Neural crest cell (in vitro differentiated cells): ENCODE measurements at places on chromosomes 7 and 10.

GRCh38 chr10:89428877-89429276 is 14.5 kb downstream of the IFIT5 start:
- DNase-seq: no peak

DNA sequence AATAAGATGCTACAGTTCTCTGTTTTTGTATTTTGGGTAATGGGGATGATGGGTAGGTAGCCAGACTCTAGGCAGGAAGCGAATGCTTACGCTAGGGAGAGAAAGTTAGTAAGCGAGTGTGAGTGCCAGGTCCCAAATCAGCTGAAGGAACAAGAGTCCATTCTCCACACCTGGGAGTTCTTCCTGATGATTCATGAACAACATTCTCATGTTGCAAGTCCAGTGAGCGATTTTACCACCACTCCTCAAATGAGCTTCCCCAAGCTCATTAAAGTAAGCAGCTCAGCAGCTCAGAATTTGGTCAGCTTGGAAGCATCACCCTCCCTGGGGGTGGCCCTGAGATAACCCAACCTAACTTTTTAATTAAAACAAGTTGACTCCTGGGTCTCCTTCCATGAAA is 27.3 kb downstream of the SH3PXD2A start:
- DNase-seq: no peak

GRCh38 chr7:44217852-44218402 is 17.1 kb downstream of the YKT6 start:
- no peak for DNase-seq

DNA sequence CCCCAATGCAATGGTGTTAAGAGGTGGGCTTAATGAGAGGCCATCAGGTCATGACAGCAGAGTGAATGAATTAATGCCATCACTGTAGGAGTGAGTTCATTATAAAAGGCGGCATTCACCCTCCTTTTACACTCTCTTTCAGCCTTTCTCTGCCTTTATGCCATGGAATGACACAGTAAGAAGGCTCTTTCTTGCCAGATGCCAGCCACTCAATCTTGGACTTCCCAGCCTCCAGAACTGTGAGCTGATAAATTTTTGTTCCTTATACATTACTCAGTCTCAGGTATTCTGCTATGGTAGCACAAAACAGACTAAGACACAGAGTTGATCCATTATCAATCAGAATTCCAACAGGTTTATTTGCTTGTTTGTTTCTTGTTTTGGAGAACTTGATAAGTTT is 3.2 kb downstream of the TCAF1 start:
- DNase-seq: no peak

- DNase-seq: no peak
These were observed 145.8 kb downstream of the NSUN6 start for GRCh38 chr10:18505456-18506118.

DNA sequence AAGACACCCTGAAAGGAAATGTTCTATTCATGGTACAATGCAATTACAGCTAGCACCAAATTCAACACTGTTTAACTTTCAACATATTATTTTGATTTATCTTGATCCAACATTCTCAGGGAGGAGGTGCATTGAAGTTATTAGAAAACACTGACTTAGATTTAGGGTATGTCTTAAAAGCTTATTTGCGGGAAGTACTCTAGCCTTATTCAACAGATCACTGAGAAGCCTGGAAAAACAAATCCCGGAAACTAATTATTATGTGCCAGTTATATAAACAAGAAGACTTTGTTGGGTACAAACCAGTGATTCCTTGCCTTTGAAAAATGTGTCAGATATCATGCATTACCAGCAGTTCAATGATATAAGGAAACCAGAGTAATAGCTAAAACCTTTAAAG is 160.1 kb downstream of the CFTR start:
- DNase-seq: no peak

GRCh38 chr10:67812007-67812406 is 26.0 kb downstream of the DNAJC12 start:
- DNase-seq: no peak

- no peak for DNase-seq
These were observed 103.5 kb downstream of the HIPK2 start for GRCh38 chr7:139674341-139674740.

- DNase-seq: no peak
These were observed 19.4 kb downstream of the TUBAL3 start for GRCh38 chr10:5385224-5385623.

DNA sequence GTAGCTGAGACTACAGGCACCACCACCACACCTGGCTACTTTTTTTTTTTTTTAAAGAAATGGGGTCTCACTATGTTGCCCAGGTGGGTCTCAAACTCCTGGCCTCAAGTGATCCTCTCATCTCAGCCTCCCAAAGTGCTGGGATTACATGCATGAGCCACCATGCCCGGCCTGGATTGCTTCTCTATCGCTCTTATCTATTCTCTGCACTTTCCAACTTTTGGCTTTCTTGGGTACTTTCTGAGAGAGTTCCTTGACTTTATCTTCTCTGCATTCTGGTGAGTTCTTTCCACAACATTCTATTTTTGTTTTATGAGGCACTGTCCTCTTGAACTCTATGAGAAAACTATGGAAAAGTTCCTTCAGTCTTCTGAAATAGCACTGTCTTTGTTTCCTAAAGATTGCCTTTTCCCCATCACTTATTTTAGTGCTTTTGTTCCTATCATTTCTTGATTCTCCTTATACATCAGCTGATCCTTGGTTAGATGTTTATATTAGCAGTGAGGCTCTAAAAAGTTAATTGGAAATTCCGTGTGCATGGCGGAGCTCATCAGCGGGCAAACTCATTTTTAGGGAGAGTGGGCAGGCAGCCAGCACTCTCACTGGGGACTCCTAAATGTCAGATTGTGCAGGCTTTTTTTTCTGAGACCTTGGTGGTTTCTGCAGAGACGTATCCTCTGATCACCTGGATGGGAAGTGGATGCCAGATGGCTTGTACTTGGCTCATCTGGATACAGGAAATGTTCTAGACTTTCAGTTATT is 43.9 kb downstream of the HIP1 start:
- no peak for DNase-seq

- DNase-seq: peak; percentile 11
These were observed at the start of gene FAM237B for GRCh38 chr7:90320801-90321494. Gene FAM237B, minus strand, starts transcription at chr7:90321304. Its CDS starts 1,556 bp downstream, at chr7:90319748.

GRCh38 chr10:88243836-88244730 is 339.0 kb downstream of the RNLS start:
- no peak for DNase-seq

DNA sequence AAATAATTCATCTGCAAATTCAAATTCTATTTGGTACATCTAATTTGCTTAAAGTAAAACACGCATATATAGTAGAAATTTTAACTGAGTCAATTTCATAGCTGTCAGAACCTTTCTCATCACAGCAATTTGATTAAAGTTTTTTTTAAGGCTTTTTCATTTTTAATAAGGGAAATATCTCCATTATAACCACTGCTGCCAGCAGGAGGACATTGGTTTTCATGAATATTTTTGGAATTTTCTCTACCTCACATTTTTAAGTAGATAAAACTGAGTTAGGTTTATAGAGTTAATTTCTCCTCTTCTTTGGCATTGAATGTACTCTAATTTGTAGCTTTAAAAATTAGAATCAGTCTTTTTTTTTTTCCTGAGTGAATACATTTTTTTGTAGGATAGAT is 82.2 kb downstream of the ST7 start:
- DNase-seq: no peak

- no peak for DNase-seq
These were observed 94.1 kb upstream of the PCBD1 start for GRCh38 chr10:70982443-70982842.

DNA sequence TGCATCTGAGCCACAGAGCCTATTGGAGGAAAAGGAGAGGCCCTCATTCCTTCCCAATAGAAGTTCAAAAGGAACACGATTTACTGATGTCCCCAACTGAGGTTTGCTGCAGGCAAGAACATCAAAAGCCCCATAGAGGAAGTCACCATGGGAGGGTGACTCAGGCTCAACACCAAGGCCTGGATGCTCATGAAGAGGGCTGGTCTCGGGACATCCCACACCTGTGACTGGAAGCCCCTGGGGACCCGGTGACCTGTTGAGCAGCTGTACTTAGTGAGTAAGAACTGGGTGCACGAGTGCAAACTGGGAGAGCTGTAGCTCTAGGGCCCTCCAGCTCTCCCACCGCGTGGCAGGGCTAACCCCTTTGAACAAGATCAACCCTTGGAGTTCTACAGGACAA is 38.0 kb downstream of the CYTH3 start:
- DNase-seq: no peak

GRCh38 chr7:99628471-99629465 is 12.0 kb downstream of the ZSCAN25 start:
- no peak for DNase-seq

DNA sequence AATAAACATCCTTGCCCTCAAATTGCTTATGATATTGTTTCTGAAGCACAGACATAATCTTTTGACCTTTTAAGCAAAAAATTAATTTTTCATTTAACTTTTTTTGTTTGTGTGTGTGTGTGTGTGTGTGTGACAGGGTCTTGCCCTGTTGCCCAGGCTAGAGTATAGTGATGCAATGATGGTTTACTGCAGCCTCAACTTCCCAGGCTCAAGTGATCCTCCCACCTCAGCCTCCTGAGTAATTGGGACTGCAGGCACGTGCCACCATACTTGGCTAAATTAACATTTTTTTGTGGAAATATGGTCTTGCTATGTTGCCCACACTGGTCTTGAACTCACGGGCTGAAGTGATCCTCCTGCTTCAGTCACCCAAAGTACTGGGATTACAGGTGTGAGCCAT is 68.9 kb downstream of the BMPR1A start:
- DNase-seq: no peak

DNA sequence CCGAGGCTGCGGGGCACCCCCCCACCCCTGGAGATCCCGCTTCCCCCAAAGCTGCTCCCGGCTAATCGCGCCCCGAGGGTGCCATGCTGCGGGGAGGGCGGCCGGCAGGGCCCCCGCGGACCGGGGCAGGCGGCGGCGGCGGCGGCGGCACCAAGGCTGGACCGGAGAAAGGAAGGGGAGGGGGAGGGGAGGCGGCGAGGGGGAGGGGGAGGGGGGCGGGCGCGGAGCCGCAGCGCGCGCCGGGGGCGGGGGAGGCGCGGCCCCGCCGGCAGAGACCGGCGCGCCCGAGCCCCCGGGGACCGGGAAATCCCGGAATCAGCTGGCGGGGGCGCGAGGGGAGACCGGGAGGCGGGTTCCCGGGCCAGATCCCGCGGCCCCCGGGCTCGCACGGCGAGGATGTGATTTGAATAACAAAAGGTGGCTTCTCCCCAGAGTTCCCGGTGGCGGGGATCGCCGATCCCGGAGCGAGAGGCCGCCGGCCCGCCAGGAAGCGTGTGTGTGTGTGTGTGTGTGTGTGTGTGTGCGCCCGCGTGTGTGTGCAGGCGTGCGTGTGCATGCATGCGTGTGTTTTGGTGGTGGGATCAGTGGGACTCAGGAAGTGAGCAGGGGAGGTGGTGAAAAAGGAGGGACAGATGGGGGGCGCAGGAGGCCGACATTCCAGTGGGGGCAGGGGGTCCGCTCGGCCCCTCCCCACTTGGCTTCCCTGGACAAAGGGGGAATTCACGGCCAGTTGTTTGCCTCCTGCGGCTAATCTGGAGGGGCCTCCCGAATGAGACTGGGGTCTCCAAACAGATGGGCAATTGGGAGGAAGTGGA is 99.5 kb downstream of the HIP1 start:
- peak; percentile 62 for DNase-seq

GRCh38 chr7:26451997-26452396 is 160.3 kb downstream of the SNX10 start:
- DNase-seq: no peak

DNA sequence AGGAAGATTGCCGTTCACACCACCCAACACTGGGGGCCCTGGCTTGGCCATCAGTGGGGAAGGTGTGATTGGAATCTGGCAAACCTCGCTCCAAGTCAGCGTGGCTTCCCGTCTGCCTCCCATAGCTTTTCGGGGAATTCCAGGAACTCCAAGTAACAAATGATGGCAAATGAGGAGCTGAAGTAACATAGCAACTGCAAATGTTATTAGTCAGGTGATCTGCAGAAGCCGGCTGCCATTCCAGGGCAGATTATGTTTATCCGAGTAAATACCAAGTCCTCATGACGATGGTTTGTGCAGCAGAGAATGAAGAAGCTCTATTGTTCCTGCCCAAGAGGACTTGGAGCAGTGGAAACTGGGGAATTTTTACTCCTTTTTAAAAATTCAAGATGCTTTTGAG is 270.5 kb upstream of the PODXL start:
- DNase-seq: no peak

DNA sequence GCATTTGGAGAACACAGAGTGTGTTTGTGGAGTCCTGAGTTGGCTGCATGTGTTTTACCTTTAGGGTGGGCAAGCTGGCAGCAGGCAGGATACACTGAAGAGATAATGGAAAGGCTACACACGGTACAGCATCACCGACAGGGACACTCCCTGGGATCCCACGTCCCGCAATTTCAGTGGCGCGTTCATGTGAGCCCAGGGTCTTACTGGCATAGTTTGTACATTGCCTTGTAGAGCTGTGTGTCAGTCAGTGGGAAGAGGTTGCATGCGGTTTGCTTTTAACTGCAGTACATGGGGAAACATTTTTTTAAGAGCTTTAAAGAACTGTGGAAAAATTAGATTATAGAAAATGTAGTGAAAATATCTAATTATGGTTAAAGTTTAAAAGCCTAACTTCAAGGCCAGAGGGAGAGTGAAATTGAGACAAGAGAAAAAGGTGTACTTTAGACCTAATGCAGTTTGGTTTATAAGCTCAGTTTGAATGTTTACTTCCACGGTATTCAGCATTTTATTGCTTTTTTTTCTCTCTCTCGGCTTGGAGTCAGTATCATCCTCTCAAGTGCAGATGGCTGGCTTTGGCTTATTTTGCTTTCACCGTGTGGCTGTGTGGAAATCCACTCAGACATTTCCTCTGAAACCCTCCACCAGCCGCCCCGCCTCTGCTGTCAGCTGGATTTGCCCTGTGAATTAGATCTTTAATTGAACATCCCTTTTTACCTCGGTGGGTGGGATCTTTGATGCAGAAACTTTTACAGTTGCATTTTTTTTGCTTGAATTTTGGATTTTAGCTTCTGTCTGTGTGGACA is 364.2 kb upstream of the COBL start:
- DNase-seq: no peak

DNA sequence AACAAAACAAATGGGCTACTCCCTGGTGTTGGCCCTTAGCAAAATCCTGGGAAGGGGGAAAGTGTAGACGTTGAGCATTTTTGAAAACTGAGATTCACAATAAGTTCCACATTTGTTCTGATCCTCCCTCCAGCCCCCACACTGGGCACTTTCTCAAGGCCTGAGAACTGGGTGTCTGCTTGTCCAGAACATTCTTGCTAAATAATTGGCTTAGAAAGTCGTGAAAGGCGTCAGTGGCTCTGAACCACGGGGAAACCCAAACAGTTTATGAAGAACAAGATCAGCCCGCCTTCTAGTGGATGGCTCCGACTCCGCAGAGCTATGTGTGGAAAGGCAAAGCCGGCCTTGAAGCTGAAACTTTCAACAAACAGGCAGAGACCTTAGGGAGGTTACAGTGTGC is 370.1 kb downstream of the PRPF18 start:
- no peak for DNase-seq

GRCh38 chr7:107687656-107688055 is 27.0 kb downstream of the SLC26A4 start:
- DNase-seq: no peak
